ENCODE measurements at places on chromosomes 1 and 21.

GRCh38 chr1:26387447-26387846 is 14.9 kb upstream of the ZNF683 start:
- DNase-seq, result no peak

GRCh38 chr1:185533596-185533995 is 200.6 kb upstream of the HMCN1 start:
- DNase-seq, result peak; percentile 31

DNA sequence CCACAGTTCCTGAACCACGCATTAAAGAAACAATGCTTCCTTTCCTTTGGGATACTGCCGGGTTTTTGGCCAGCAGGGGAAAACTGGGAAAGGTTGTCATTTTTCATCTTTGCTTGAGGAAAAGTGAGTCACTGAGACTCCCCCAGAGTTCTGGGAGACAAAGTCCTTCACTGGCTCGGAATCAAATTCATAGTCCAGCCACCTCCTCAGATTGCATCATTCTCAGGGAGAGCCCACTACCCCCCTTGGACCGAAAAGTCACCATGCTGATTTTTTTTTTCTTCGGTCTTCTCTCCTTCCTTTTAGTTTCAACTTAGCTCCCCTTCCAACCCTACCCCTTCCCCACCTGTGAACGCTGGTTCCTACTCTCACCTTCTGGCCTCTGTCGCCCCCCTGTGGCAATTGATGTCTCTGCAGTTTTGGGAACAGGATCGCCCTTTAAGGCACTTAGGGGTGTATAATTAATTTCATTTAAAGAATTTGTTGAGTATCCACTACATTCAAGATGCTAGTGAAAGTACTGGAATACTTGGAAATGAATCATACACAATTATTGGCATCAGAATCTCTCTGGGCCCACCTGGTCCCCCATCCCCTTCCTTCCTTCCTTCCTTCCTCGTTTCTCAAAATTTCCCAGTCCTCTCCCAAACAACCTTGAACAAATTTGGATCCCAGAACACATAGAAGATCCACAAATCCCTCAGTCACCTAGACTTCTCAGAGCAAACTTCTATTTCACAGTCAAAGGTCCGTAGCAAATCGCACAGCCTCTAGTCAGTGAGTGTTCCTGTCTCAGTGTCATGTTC is 6.9 kb downstream of the ACKR1 start:
- peak; percentile 67 for DNase-seq

DNA sequence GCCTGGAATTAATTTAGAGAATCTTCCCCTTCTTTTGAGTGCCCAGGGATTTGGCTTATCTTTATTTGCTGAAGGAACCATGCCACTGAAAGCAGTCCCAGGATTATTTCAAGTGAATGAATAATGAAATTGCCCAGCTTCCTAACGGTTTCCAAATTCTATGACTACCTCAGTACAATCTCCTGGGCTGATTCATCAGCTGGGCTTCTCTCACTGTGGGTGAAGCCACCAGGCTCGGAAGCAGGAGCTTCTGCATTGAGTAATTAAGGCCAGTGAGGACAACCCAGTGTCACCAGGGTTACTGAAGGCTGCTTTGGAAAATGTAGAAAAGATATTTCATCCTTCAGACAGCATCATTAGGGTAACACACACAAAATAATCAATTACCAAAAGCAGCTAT is 169.8 kb downstream of the DAB1 start:
- no peak for DNase-seq

DNA sequence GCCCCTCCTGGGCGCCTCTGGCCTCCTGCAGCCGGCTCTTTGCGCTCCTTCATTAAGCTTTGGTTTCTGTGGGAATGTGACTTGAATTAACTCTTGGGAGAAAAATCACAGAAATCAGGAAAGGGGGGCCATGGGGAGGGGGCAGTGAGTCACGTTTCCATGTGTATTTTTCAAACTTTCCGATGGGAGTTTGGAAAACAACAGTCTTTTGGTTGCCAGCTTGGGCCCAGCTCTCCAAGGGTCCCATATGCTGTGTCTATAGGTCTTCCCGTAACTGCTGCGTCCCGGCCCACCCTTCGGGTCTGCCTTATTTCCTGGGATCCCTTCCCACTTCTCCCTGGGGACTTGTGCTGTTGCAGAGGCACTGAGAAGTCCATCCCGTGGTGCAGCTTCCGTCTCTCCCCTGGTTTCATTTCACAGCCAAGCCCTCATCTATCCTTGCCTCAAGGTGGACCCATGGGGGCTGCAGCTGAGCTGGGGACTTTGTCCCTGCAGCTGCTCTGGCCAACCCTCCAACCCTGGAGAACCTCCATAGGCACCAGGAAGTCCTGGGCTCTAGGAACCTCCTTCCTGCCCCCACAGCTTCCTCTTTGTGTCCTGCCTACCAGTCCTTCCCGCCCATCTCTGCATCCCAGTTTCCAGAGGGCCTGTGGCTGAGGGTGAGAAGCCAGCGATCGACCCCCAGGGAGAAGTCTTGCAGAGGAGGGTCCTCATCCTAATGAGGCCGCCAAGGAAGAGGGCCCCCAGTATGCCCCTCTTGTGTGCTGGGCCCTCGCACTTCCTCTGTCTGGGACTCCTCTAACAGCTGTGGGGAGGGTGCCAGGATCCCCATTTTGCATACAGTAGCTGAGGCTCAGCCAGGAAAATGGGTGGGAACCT is 11.6 kb upstream of the LMNA start:
- DNase-seq, result peak; percentile 54

DNA sequence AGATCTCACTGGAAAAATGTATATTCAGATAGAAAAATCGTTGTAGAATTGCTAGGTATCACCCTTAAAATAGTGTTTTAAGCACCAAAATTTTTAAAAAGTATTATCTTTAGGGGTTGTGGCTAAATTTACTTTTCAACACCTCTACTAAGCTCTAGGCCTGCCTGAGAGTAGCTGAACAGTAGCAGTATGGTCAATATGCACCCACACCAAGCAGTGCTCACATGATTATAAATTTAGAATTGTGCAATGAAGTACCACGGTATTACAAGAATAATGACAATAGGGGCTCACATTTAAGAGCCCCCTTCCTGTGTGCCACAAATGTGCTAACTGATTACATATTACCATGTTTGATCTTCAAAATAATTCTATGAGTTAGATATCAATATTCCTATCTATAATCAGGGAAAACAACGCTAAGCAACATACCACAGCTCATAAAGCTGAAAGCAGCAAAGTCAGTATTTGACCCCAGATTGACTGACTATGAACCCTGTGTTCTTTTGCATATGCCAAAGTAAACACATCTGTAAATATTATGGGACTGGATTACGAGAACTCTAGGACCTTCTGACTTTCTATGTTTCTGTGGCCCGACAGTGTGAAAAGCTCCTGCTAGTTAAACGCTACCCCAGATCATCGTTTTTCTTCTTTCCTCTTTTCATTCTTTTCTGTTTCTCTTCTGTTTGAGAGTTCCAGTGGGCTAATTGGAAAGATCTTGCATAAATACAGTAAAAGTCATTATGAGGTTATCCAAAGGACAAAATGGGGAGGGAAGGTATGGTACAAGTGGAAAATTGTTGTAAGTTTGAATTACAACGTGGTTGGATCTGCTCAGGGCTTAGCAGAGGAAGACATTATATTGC is 201.1 kb upstream of the C1orf87 start:
- DNase-seq, result no peak

DNA sequence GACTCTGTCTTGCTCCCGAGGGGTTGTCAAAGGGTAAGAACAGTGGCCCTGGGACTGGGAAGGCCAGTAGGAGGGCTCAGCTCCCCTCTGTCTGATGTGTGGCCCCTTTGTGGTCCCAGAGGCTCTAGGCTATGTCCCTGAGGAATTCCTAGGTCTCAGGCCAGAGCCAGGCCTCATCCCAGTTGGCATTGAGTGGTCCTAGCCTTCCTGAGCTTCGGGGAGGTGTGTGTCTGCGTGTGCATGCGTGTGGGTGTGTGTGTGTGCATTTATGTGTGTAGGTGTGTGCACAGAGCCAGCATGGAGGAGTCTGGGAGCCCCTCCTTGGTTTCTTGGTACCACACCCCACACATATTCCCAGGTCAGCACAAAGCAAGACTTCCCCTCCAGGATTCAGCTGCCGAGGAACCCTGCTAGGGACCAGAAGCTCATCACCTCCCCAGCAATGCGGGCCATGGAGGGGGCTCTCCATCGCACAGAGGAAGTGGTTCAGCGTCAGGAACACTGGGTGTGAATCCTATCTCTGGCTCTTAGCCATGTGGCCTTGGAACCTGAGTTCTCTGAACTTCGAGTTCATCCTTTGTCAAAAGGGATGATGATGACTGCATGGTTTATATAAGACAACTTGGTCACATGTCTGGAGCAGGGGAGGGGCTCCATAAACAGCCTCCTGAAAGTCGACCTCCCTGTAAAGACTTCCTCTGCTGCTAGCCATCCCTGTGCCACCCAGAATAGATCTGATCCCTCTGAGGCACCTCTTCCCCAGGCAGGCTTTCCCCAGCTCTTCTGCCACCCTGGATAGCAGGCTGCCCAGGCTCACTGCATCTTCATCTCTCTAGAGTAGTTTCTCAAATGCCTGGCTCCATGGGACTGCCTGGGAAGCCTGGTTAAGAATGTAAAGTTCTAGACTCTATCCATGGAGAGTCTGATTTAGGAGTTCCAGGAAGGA is 8.3 kb upstream of the EPS8L3 start:
- no peak for DNase-seq

DNA sequence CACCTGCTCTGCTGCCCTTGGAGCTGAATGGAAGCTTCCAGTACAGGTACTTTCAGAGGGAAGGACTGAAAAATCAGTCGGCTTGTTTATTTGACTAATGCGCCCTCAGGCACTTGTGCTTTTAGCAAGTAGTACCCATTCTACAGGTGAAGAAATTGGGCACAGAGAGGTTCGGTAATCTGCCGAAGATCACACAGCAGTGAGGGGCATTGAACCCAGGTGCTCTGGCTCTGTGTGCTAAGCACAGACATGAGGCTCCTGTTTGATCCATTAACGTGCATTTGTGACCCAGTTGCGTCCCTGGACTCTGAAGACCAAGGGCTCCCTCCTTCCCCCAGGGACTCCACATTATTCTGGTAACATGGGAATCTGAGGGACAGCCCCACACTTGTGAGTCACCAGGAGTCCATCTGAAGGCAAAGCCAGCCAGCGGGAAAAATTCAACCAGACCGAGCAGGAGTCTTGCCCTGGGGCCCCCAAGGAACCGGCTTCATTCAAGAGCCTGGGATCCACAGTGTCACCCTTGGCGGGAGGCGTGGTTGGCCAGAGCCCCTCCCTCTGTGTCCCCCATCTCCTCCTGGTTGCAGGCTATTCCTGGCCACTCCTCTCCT is 192.4 kb upstream of the ARHGEF16 start:
- DNase-seq, result no peak

DNA sequence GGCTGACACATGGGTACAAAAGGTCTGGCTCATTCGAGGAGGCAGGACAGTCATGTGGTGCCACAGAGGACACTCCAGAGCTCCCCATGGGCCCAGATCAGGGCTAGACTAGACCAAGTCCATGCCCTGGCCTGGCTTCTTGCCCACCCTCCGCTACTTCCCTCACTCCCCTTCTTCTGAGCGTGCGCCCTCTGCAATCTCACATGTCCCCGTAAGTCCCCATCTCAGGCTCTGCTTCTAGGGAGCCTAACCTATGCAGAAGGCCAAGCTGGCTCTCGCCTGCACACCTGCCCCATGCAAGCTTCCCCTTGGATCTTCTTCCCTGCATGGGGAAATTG is 553.6 kb downstream of the PTPRU start:
- DNase-seq, result no peak

DNA sequence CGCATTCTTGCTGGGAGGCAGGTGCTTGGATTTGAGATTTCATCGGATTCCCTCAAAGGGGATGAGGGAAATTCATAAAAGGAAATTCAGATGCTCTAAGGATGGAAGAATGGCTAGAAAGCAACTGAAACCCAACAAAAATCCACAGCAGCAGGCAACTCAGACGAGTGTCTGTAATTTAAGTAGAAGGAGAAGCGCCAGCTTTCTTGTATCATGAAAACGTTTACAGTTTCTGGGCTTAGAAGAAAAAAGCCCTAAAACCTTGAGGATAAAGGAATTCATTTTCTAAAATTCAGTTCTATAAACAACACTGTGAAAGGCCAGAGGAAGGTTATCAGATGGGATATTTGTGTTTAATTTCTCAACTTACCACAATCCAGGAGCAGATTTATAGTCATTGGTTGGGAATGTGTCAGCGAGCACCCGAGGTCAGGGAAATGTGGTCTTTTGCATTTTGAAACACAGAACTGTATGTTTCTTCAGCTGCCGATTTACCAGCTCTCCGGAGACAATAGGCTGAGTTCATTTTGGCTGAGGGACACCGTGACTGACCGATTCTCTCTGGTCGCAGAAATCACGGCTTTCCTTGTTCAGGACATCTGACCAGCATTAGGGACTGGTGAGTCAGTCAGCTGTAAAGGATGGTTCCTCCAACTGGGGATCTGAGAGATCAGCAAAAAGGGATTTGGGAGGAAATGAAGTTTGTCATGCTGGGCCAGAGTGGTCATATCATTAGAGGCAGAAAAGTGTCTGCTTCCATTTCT is 111.6 kb upstream of the ERRFI1 start:
- DNase-seq, result peak; percentile 93

- no peak for DNase-seq
Measured at GRCh38 chr1:171212607-171213351, 27.7 kb downstream of the FMO2 start.

DNA sequence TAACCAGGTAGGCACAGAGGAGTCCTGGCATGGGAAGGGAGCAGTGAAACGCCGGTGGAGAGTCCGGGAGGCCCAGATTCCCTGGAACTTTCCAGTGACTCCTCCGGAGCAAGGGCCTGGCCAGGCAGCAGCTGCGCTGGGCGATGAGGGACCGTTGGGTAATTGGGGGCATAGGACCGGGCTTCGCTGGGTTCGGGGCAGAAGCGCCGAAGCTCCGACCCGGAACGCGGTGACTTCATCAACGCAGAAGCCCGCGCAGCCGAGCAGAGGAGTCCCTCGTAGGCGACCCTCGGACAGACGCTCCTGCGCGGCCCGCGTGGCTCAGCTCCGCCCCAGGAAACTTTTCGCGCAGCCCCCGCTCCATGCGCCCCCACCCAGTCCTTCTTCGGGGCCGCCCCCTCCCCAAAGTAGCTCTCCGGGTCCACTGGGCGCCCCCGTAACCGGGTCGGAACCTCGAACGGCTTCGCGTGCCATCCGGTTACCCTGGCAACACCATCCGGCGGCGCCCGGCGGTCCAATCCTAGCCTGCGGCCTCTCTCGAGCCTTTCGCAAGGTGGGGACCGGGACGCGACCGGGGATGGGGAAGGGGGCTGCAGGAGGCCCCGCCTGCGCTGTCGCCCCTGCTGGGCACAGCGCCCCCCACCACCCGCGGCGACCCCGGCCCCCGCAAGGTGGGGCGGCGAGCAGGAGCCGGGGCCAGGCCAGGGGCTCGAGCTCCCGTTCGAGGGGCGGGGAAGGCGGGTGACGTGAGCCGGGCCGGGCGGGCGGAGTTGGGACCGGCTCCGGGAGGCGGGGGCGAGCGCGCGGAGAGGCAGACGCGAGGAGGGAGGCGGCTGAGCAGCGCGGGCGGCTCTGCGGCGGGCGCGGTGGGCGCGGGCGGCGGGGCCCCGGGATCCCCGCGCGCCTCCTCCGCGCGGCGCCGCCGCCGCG is at the start of gene AJAP1:
Gene AJAP1 (plus strand): TSS at position 814 of the 930 bp plus-strand sequence. CDS start 817 bp downstream, outside the sequence.
- DNase-seq, result no peak

Measured in cardiac muscle cell (in vitro differentiated cells and primary cell).